ENCODE measurements at places on chromosomes 13 and 19.

DNA sequence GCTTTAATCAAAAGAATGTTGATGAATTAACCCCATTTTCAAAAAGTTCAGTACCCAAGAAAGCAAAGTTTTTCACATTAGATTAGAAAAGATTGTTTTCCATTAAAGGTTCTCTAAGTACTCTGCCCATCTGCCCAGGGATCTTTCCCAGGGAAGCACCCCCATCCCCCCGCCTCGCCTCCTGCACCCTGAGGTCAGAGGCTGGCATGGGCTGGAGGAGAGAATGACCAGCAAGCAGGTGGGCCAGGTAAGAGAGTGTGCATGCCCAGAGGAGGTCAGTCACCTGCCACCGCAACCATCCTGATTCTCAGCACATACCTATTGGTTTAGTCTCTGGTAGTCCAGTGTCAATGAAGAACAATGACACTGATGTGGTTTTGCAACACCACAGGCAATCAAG is 279.4 kb upstream of the ZNF507 start:
- DNase-seq, result no peak

- DNase-seq, result no peak
These were observed 60.9 kb downstream of the THSD1 start for GRCh38 chr13:52345048-52345447.

GRCh38 chr19:31408460-31409124 is 59.4 kb upstream of the TSHZ3 start:
- DNase-seq, result no peak

GRCh38 chr13:23354520-23354919 is 79.0 kb downstream of the SACS start:
- DNase-seq, result no peak

DNA sequence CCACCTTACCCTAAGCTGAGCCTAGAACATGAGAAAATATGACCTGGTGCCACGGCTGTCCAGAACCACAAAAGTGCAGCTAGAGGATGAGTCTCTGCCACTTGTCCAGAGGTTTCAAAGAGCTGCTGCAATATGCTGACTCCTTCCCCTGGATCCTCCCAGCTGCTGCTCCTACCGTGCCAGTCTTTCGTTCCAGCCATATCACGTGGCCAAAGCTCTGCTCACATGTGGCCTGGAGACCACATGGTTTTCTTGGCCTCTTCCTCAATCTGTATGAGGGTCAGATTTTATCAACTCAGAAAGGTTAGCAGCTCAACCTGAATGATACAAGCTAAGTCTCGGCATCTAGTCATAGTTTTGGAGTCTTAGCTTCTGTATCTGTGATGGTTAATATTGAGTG is 3.2 kb upstream of the SACS start:
- no peak for DNase-seq

DNA sequence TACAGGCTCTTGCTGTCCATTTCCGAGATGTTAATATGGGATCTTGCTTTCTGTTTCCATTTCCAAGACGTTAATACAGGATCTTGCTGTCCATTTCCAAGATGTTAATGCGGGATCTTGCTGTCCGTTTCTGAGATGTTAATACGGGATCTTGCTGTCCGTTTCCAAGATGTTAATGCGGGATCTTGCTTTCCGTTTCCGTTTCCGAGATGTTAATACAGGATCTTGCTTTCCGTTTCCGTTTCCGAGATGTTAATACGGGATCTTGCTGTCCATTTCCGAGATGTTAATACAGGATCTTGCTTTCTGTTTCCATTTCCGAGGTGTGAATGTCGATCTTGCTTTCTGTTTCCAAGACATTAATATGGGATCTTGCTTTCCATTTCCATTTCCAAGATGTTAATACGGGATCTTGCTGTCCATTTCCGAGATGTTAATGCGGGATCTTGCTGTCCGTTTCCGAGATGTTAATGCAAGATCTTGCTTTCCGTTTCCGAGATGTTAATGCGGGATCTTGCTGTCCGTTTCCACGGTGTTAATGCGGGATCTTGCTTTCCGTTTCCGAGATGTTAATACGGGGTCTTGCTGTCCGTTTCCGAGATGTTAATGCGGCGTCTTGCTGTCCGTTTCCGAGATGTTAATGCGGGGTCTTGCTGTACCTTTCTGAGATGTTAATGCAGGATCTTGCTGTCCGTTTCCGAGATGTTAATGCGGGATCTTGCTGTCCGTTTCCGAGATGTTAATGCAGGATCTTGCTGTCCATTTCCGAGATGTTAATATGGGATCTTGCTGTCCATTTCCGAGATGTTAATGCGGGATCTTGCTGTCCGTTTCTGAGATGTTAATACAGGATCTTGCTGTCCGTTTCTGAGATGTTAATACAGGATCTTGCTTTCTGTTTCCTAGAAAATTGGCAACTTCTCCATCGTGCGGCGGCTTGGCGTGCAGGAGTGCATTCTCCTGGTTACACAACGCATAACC is 38.3 kb downstream of the PEX11G start:
- DNase-seq, result no peak

- DNase-seq, result no peak
These were observed 290.9 kb upstream of the SOX21 start for GRCh38 chr13:95003019-95003813.

- DNase-seq, result no peak
These were observed 3.2 kb downstream of the NPAS1 start for GRCh38 chr19:47022541-47023447.

DNA sequence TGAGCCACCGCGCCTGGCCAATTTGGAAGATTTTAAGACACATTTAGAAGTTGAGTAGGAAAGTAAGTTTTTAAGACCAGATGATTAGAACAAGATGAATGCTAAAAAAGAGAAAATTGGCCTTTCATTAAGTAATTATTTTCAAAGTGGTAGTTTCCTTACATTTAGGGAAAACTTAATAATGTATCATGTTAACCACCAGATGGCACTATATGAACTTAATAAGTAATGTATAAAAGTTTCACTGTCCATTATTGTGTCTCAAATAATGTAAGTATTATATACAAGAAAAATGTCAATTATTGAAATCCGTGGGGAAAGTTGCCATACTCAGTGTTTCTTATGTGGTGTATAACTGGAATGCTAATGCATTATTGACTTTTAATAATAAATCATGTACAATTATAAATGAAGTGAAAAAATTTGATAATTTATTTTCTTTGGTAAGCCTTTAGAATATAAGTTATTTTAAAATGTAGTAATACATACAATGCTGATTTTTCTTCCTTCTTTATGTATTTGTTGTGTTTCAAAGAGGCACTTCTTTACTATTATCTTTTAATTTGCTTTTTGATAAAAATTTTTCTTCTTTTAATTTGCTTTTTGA is 29.2 kb downstream of the COG6 start:
- no peak for DNase-seq

GRCh38 chr19:2627319-2627829 is 75.1 kb downstream of the GNG7 start:
- DNase-seq, result no peak

DNA sequence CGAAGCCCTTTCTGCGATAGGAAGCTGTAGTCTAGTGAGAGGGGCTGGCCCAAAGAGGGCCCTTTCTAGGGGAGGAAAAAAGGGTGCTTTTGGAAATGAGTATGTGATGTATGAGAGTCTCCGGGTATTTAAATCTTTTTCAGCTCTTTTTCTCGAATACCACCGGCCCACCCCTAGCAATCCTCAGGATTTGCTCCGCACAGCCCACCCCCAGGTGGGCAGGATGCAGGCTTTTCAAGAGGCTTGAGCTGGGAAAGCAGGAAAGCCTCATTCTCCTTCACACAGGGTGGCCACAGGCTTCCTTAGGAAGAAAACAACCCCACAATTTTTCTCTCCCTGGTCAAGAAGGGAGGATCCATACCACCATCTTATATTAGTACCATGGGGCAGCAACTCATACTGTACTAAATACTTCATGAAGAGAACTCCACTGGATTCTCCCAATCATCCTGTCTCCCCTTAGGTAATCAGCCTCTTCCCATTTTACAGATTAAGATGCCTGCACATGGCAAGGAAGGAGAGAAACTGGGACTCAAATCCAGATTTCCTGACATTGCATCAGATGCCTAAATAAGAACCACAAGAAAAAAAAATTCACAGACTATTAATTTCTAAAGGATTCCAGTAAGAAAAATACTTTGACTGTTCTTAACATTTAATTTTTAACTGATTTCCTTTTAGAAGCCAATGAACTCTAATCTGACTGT is 84.4 kb downstream of the STK24 start:
- DNase-seq, result no peak

DNA sequence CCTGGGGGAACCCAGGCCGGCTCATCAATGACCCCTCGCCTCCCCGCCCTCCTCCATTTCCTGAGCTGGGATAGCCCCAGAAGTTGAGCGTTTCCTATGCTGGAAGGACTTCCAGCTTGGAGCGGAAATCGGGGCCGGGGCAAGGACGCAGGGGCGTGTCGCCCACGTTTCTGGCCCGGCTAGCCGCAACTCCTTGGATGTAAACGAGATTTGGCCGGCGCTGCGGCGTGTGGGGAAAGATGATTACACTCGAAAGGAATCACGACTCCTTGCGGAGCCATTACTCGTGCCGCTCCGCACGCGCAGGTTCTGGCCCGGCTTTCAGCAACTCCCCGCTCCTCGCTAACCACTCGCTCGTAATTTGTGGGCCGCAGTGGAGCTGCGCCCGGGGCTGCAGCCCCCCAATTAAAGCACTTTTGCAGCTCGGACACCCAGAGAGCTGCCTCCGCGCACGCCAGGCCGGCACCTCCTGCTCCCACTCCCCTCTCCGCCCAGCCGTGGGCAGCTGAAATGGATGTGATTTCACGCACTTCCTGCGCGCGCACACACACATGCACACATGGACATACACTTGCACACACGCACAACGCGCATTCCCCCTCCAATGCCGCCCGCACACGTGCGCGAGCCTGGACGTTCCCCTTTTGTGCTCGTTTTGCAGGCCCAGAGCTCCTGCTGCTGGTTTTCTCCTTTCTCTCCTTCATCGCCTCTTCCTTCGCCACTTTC is 15.7 kb downstream of the ZIC5 start:
- DNase-seq, result no peak

DNA sequence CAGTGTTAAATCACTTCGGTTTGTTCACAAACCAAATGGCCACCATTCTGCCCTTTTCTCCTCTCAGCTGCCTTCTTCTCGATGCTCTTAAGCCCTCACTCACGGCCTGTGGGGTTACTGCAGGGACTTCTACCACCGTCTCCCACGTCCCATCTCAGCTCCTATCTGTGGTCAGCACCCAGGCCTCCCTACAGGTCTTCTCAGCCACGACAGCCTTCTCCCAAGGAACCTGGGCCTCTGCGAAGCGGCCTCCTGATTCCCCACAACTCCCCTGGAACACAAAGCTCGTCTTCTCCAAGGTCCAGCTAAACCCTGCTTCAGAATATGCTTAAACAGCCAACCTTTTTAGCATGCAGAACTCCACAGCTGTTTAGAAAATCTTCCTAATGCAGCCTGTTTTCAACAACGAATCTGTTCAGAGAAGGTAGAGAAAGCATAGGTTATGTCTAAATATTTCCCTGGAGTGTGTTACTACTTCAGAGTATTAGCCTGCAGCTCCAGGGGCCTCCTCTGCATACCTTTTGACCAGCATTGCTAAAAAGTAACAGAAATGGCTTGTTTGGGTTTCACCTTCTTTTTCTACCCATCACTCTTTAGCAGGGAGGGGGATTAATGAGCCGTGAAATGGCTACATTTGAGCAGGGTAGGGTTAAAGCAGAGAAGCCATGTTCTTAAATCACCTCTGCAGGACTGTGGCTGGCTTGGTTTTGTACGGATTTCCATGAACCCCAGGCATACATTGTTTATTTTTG is 104.0 kb downstream of the COL4A2 start:
- DNase-seq, result no peak

GRCh38 chr13:88761145-88761544 is 1090.0 kb downstream of the SLITRK5 start:
- DNase-seq, result no peak

- no peak for DNase-seq
These were observed 347.9 kb downstream of the EFNB2 start for GRCh38 chr13:106187501-106188095.

GRCh38 chr13:27842571-27842970 is 50.3 kb downstream of the GSX1 start:
- no peak for DNase-seq

- no peak for DNase-seq
These were observed 220.9 kb downstream of the FOXO1 start for GRCh38 chr13:40445557-40445990.

GRCh38 chr19:47848823-47849473 is 10.1 kb upstream of the TPRX2 start:
- DNase-seq, result no peak

DNA sequence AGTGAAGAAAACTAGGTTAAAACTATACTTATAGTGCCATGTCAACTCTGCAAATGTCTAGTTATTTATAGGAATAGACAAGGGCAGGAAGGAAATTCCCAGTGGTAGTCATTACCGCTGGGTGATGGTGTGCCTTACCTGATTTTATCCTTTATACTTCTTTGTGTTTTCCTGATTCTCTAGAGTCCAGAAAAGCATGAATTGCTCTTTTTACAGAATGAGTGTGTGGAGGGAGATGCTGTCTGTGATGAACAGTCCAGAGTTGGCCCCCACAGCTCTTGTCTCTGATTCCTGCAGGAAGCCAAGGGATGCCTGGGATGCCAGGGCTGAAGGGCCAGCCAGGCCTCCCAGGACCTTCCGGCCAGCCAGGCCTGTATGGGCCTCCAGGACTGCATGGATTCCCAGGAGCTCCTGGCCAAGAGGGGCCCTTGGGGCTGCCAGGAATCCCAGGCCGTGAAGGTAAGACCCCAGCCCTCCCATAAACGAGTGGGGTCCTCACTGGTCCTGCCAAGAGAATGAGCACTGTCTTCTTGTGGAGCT is 83.7 kb downstream of the RAB20 start:
- no peak for DNase-seq

DNA sequence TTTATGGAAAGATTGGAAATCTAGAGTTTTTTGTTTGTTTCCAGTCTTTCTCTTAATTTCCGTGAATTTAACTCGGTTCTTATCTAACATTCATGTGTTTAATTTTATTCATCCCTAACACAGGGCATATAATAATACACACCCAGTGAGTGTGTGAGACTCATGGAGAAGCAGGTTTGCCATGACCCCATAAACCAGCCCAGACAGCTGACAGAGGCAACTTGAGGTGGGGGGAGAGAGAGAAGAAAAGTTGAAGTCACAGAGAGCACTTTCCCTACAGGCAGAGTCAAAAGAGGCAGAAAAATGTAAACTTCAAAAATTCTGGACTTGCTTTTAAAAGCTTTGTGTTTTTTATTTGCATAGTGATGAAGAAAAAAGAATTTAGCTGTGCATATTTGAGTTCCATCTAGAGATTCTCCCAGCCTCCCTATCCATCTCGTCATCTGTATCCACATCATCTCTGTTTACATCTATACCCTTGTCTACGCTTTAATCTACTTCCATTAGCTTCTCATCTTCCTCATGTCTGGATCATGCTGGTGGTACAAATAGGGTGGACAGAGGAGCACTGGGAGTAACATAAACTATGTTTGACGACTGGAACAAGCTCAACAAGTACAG is 60.2 kb downstream of the THSD1 start:
- DNase-seq, result no peak

DNA sequence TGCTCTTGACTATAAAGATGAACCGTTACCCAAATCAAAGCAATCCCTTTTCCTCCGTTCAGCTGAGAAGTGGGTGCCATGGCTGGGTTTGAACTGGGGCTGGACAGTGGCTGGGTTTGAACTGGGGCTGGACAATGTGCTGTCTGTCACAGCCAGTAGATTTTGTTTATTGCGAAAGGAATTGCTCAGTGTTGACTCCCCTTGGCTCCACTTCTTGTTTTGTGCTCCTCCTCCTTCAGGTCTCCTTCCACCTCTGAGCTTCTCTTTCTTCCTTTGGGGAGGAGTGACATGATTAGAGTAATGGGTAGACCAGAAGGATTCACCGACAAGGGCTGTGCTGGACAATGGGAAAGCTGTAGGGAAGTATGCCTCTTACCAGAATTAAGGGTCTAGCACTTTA is 19.4 kb upstream of the MBNL2 start:
- DNase-seq, result no peak

Data from stimulated activated CD4-positive, alpha-beta T cell treated with anti-CD3 and anti-CD28 coated beads, Interleukin-1b, Interleukin-23, amount 100 ng/mL, for 1 hour (primary cell).